ENCODE measurements at places on chromosomes 3 and 15.

DNA sequence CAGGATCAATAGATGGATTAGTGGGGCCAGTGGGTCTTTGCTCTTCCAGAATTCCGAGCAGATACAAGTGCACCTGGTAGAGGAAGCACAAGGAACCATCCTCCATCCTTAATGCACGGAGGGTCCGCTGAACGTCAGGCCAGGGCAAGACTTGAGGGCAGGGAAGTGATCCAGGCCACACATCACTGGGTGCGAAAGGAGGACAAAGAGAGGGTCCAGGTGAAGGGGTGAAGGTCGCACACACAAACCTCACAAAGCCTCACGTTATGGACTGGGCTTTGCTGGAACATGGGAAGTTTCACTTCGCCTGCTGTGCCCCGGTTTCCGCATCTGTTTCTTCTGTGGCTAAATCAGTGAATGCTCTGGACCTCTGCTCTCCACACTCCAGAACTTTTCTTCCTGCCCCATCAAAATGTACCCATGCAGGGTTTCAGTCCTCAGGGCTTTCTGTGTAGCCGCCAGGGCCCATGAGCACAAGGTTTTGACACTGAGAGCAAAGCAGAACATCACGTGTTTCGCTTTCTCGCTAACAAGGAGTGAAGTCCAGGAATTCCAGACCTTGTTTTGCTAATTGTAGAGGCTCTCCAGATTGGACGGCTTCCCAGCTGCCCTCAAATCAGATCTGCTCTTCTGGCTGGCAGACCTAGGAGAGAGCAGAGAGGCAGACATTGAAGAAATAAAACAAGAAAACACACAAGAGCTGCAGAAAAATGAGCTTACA, 56.3 kb downstream of the KLF15 start:
- DNase-seq: no peak

DNA sequence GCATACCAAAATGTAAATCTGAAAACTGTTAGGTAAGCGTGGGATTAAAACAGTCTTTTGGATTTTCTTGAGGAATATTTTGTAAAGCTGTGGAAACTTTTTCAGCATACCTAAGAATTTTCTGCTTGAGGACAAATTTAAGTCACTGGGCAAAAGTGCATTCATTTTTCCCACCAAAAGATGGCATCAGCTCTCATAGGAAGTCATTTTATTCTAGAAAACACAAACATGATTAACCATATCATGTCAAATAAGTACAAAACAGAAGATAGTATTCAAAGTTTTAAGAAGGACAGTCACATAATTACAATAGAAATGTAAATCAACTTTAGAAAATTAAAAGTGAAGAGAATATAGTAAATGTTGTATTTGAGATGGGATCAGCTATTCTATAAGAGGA, 63.5 kb downstream of the SLC49A4 start:
- DNase-seq: no peak

- no peak for DNase-seq
Observed at GRCh38 chr3:6807967-6808588, 52.8 kb upstream of the GRM7 start.

GRCh38 chr3:18443665-18444594, 18.8 kb upstream of the SATB1 start:
- DNase-seq: peak; percentile 68

- DNase-seq: no peak
Observed at GRCh38 chr3:151234825-151235224, 31.8 kb upstream of the GPR171 start.

GRCh38 chr3:196525141-196525540, 10.0 kb upstream of the SMCO1 start:
- DNase-seq: no peak

All from mucosa of descending colon (tissue), 3 donors.